ENCODE measurements at places on chromosomes 3 and 15. TPM values are rescaled to one million over a fixed set of nuclear protein-coding genes. Genes with fewer than 3 reads are reported as not detected.

- no peak for DNase-seq
Measured at GRCh38 chr3:157436583-157437291, at the start of gene PTX3. Gene PTX3 (plus strand): TSS chr3:157436850. CDS start chr3:157436934, 84 bp downstream.

DNA sequence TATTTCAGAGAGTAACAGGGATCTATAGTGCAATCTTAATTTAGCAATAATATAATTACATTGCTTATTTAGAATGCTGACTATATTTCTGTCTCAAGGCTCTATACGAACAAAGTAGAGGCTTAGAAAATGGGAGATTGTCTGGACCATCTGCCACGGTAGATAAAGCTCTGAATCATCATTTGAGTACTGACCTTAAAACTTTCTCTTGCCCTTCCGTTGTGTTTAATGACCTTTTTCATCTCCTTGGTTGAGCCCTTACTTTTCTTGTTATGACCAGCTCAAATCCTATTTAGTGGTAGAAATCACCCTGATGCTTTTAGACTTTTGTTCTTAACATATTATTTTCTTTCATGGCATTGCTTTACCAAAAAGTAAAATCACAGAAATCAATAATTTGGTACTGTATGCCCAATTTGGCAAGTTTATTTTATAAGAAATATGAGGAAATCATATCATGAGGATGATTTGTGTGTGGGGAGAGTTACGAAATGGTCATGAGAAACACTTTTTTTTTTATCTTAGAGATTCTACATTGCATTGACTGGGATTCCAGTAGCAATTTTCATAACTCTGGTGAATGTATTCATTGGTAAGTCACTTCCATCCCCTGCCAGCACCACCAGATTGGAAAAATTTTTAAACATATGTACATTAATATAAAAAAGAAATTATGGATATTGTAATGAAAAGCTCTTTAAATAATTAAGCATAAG lies 11.0 kb downstream of the NDUFB5 start:
- DNase-seq = no peak

DNA sequence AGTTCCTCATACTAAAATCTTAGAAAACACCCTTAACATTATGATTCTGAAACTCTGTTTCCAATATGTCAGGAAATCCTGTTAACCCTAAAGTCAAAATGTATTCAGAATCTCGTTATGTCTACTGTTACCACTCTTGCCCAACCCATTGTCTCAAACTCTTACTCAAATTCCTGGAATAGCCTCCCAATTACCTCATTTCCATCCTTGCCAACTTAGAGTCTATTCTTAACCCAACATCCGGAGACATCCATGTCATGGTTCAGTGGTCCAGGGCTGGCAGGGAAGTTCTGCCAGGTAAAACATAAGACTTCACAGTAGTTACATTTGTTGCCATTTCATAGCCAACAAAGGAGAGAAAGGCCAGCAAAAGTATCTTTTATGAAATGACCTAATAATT lies 593.9 kb downstream of the PYDC2 start:
- no peak for DNase-seq

DNA sequence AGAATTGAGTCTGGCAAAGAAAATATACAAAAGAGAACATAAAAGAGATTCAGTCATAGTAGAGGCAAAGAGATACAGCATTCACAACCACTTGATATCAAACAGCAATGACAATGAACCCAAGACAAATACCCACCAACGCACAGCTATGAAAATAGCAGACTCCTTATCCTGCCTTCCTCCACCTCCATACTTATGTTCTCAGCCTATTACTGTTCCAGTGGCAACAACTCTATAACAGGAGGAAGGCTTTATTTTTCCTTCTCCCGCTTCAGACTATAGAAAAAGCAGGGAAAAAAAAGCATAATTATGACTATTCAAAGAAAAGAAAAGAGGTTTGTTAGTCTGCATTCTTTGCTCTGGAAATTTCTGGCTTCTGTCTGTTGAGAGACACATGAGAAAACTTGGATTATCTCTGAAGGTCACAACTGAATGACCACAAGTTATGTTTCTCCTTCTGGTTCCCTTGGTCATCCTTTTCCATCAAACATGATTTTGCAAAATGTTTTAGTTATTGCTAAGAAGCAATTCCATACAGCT lies 81.2 kb upstream of the PLXND1 start:
- no peak for DNase-seq

Gene WDR49
- not detected for total RNA-seq

Data from left colon (tissue), 2 donors.